ENCODE measurements at places on chromosomes 2 and 18.

- no peak for DNase-seq
These were observed 91.5 kb upstream of the SIX3 start for GRCh38 chr2:44850016-44850415.

GRCh38 chr2:225600865-225601264 is 201.4 kb downstream of the NYAP2 start:
- no peak for DNase-seq

- DNase-seq: peak; percentile 64
These were observed 23.6 kb upstream of the RBM44 start for GRCh38 chr2:237774811-237775553.

DNA sequence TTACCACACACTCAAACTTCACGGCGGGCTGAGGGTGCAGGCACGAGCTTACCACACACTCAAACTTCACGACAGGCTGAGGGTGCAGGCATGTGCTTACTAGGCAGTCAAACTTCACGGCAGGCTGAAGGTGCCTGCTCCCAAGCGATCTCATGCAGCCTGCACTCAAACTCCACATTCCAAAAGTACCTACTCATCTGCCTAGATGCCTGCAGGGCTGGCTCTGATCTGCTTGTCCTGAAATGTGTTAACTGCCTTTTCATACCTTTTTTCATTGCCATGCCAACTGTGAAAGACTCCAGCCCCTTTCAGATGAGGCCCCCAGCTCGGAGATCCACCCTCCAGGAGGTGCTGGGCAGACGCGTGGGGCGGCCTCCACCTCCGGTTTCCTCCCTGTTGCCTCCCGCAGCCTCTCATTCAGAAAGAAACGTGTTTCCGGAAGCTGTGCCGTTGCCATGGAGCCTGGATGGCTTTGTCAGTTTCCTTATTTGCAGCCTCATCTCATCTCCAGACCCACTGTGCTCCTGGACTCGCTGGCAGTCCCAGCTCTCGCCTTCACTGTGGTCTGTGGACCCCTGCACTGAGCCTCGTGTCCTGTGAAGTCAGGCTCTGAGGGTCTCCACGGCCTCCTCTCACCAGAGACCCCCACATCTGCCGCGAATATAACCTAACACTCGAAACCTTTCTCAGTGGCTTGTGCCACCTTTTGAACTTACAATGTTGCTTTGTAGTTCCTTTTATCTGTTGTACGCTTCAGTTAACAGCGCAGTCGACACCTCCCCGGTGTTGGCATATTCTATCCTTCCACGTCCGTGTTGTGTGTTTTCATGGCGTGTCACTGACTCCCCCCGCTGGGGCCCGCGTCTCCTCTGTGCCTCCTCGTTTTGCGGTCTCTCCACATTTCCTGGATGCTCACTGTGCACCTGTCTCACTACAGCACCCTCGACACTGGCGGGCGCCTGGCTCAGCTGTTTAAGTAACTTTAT is 106.1 kb upstream of the ALKAL2 start:
- peak; percentile 89 for DNase-seq

DNA sequence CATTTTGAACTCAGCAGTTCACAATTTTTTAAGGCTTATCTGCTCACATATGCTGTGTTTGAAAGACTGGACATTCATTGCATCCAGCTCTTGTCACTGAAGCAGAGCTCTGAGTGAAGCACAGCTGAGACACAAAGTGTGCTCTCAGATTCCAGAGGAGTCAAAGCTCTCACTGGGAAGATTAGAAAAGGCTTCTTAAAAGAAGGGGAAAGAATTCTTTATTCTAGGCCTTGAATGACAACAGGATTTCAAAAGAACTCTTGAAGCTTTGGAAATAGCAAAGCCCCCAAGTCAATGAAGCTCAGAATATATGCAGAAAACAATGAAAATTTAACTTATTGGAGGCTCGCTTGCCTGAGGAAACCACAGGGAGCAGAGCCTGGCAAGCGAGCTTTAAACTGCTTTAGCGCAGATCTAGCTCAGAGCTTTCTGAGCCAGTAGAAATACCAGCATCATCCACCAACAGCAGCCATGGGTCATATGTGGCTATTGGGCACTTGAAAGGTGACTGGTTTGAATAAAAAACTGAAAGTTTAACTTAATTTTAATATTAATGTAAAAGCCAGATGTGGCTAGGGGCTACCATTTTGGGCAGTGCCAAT is 369.7 kb downstream of the OSR1 start:
- no peak for DNase-seq

- DNase-seq: no peak
These were observed 114.4 kb downstream of the NCK2 start for GRCh38 chr2:105858868-105859693.

GRCh38 chr2:16047701-16048100 is 107.4 kb downstream of the MYCN start:
- DNase-seq: no peak

DNA sequence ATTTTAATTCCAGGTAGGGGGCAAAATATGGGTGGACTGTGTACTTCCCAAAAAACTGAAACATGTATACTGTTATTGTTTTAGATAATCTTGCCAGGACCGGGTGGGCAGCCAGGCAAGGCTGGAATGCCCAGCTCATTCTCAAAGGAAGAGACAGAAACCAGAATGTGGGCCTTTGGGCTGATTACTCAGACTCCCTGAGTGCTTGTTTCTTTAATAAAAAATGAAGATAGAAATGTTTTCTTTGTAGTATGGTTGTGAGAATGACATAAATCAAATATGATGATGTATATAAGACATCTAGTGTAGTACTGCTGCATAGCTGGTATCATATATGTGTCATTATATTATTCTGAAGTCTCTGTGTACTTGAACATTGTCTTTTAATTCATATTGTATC is 231.6 kb upstream of the NT5C1B start:
- no peak for DNase-seq

DNA sequence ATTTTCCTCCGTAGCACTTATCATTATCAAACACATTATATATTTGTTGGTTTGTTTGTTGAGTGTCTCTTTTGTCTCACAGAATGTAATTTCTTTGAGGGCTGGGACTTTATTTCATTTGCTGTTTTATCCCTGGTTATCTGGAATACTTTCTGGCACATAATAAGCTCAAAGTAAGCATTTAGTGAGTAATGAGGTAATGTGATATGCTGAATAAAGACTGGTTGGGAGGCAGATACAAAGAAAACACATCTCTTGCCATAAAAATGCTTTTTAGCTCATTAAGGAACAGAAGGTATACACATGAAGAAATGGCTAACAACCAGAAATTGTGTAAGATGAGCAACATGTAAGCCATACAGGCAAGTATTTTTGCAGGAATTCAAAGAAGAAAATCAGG is 1411.8 kb downstream of the LRP1B start:
- no peak for DNase-seq

DNA sequence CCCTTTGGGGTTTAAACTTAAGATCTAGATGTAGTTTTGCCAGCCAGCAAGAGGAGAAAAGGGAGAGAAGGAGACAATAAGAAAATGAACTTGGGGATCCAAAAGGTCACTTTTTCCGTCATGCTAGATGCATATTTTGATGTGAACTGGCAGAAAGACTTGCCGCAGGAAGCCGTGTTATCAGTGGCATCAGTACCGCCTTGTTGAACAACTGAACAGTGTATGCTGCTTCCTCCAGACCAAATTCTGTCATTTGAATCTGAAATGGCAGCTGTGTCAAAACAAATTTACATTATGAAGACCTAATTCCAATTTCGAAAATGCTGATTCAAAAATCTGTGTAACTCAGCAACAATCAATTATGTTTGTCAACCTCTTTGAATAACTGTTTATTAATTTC is 42.1 kb downstream of the TMEM200C start:
- DNase-seq: no peak

- no peak for DNase-seq
These were observed 82.7 kb downstream of the LONRF2 start for GRCh38 chr2:100239486-100240210.

DNA sequence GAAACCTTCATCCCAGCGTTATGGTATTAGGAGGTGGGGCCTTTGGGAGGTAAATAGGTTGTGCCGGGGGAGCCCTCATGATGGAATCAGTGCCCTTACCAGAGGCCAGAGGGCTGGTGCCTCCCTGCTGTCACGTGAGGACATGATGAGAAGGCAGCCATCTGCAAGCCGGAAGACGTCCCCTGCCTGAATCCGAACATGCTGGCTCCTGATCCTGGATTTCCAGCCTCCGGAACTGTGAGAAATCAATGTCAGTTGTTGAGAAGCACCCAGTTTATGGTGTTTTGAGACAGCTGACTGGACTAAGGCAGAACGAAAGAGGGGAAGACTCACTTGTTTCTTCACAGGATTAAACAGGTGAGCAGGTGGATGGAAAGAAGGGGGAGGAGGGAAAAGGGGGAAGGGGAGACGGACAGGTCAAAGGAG is 13.0 kb upstream of the KLF11 start:
- DNase-seq: no peak

DNA sequence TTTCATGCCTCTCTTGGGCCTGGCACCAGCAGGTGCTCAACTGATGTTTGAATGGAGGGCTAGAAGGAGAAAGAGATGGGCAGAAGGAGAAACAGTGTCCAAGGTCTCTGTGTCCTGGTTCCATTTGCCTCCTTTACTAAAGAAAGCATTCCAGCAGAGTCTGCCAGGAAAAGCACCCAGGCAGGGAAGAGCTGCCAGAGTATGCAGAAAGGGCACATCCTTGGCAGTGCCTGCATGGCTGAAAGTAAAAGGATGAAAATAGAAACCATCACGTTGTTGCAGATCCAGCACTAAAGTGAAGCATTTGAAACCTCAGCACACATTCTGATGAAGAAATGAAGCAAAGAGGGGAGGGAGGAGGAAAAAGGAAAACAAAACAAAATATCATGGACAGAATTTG is 142.2 kb downstream of the ESCO1 start:
- no peak for DNase-seq

GRCh38 chr2:42905341-42906110 is 113.1 kb upstream of the HAAO start:
- DNase-seq: no peak

GRCh38 chr2:176392249-176392648 is 123.0 kb downstream of the MTX2 start:
- no peak for DNase-seq

DNA sequence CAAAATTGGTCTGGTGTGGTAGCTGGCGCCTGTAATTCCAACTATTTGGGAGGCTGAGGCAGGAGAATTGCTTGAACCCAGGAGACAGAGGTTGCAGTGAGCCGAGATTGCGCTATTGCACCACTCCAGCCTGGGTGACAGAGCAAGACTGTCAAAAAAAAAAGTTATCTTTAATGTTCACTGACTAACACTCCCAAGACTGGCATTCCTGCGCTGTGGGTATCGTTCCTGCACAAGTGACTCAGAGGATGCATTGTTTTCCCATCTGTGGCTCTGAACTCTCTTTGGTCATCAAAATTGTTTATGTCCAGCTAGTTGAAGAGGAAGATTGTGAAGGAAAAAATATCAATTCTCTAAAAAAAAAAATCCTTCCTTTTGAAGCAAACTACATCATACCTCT is 539.0 kb downstream of the SOX11 start:
- DNase-seq: no peak

DNA sequence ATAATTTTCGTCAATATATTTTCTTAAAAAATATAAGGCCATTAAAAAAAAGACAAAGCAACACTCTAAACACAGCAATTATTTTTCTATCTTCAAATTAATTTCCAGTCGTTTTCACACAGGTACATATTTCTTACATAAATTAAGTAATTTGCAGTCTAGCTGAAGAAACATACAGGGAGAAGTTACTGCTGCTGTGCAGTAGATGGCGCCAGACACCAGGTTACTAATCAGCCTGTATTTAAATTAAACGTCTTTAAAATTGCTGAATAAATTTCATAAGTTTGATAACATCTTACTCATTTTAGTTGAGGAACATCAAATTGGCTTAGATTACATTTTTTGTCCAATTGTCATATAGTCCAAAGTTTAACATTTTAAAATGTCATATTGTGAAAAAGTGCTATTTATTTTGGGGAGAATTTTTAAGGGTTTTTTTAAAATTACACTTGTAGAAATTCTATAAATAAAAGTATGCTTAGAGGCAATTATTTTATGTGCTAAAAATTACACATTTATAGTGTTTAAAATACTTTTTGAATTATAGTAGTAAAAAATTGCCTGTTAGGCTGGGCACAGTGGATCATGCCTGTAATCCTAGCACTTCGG is 88.4 kb downstream of the PMAIP1 start:
- peak; percentile 35 for DNase-seq

DNA sequence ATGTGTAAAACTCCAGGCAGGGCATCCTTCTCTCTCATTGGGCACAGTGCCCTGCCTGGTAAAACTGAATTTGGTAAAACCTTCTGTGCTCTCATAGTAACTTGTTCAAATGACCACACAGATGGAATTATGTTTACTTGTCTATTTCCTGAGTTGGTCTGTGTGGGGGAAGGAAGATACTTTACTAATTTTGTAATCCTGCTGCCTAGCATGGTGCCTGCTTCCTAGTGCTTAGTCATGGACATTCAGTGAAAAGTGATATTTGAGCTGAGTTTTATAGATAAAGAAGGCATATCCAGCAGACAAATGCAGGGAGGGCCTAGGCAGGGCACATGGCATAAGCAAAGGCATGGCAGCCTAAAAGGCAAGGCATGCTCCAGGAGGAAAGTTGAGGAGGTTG is 199.4 kb downstream of the FSHR start:
- DNase-seq: no peak

DNA sequence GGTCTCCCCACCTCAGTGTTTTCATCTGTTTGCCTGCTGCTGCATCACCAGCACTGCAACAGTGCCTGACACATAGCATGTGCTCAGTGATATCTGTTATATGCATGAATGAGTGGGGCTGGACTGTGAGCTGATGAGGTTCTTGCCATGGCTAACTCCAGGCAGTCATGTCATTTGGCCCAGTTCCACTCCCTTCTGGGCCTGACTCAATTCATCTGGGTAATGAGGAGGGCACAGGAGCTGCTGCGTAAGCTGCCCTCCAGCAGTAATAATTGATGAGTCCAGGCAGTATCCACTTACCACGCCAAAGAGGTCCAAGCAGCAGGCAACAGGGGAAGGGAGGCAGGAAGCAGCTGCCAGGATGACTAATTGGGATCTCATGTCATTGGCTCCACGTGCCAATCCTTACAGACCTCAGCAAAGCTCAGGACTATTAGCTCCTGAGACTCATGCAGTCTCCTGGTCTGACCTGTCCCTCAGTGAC is 34.1 kb upstream of the MAT2A start:
- peak; percentile 58 for DNase-seq

DNA sequence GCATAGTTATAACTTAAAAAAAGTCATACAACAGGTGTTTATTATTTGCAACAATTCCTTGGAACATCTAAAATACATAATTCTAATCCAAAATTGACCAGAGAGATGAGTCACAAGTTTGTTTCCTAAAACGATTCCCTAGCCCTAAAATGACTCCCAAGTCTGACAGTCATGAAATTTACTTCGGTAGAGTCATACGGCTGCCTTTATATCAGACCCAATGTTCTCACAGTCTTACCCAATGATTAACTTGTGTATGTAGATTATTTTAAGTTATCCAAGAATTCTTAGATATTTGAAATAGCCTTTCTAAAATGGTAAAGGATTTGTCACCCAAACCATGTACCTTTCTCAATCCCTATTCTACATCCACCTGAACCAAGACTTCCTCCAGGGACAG is 174.9 kb downstream of the LAMA1 start:
- DNase-seq: no peak

DNA sequence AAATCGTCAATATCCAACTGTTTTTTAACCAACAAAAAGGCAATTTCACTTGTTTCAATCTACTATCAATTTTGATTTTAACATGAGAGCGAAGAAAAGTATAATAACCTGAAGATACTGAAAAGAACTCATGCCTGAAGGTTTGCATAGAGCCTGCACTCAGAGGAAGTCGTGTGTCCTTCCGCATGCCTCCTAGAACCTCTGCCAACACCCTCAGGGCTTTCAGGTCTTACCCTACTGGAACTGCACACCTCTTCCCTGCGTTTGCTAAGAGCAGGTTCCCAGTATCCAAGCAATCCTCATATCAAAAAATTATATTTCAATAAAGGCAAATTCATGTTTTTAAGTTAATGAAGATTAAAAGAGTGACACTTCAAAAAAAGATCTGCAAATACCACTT is 74.7 kb downstream of the PIAS2 start:
- DNase-seq: no peak

Measured in KBM-7 (cell line).